ENCODE measurements at places on chromosomes 3 and 15. TPM values are rescaled to one million over a fixed set of nuclear protein-coding genes. Genes with fewer than 3 reads are reported as not detected.

DNA sequence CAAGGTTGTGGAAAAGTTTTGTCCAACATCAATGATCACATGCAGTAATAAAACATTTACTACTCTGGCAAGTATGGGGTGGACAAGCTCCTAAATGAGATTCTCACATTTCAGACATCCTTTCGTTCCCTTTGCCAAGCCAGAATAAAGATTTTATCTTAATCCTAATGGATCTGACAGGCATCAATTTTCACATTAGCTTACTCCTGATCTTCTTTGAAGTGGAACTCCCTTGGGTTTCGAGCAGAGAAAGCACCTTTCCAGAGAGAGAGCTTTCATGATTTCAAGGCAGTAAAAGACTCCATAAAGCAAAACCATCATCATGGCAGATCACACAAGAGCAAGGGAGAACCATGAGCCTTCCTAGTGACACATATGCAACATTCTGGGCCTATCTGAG is 27.3 kb upstream of the EID1 start:
- DNase-seq, result no peak
- no peak overlapping the region for H3K4me3 ChIP-seq
- no peaks in the 10 kb centered on the region for H3K27me3 ChIP-seq

- no peak overlapping the region for H3K27ac ChIP-seq
- no peaks in the 10 kb centered on the region for H3K27me3 ChIP-seq
- no peak overlapping the region for H3K4me3 ChIP-seq
- no peaks in the 10 kb centered on the region for H3K36me3 ChIP-seq
- DNase-seq, result peak; percentile 22
- peaks cover 35% of the 10 kb centered on the region for H3K4me1 ChIP-seq
Measured at GRCh38 chr15:63968700-63969099, 77.6 kb downstream of the DAPK2 start.

- H3K4me1 ChIP-seq, result no peaks in the 10 kb centered on the region
- H3K27me3 ChIP-seq, result no peaks in the 10 kb centered on the region
- H3K36me3 ChIP-seq, result no peaks in the 10 kb centered on the region
- H3K4me3 ChIP-seq, result no peak overlapping the region
- DNase-seq, result no peak
Measured at GRCh38 chr3:124519591-124520194, 210.6 kb upstream of the UMPS start.

DUOX1 gene
- 0.28 TPM for total RNA-seq

DNA sequence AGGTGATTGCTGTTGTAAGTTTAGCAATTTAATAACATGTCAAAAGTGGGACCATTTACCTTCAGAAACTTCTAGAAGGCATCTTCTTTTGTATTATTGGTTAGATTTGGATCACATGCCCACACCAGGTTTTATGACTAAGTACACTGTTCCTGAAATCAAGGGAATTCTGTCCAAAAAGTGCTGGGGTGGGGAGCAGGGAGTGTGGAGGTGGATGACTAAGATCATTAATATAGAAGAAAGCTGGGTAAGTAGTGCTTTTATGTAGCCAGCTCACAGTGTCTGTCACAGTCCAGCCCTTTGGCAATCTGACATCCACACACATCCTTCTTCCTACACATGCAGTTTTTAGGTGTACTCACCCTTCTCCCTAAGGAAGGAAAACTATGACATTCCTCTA is 120.0 kb downstream of the TMCO5A start:
- no peak for DNase-seq
- no peak overlapping the region for H3K4me3 ChIP-seq
- no peak overlapping the region for H3K27ac ChIP-seq
- peaks cover 12% of the 10 kb centered on the region for H3K4me1 ChIP-seq
- H3K27me3 ChIP-seq, result no peaks in the 10 kb centered on the region

GRCh38 chr15:75775296-75776064 is 62.8 kb upstream of the CSPG4 start:
- no peaks in the 10 kb centered on the region for H3K4me1 ChIP-seq
- H3K4me3 ChIP-seq, result no peak overlapping the region
- peak; percentile 54 for DNase-seq
- no peaks in the 10 kb centered on the region for H3K27me3 ChIP-seq
- H3K36me3 ChIP-seq, result no peaks in the 10 kb centered on the region
- H3K27ac ChIP-seq, result no peak overlapping the region

GUCA1C gene
- not detected for total RNA-seq

GRCh38 chr3:161559177-161559998 is 62.8 kb downstream of the OTOL1 start:
- no peaks in the 10 kb centered on the region for H3K36me3 ChIP-seq
- H3K27ac ChIP-seq, result no peak overlapping the region
- peaks cover 12% of the 10 kb centered on the region for H3K27me3 ChIP-seq
- no peaks in the 10 kb centered on the region for H3K4me1 ChIP-seq
- DNase-seq, result no peak

SAMMSON gene
- total RNA-seq, result 1.0 TPM

DNA sequence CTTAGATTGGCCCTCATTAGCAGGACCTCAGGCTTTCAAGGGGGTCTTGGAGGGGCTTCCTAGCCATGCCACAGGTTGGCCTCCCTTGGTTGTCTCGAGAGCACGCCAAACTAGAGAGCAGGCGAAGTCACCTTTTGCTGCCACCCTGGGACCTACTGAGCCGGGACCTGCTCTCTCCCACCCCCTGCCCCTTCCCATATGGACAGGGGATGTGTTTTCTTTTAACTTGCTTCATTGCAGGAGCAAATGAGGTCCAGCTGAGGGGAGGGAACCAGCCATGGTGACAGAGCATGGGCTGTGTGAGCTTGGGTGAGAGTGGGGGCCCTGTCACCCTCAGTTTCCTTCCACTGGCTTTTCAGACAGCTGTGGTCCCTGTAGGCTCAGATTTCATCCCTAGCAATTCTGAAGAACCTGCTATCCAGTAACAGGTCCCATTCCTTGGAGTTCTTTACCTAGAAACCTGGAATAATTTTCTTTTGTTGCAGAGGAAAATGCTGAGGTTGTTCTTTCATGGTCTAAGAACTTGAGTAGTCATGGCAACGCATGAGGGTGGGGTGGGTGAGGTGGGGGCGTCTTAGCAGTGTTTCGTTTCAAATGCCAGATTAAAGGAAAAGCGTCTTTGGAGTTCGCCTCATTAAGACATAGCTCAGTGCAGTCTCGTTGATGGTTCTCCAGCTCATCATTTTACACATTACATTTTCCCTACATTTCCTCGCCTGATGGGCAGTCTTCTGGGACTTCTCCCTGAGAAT is 20.1 kb upstream of the MAGEF1 start:
- peaks cover 7% of the 10 kb centered on the region for H3K27me3 ChIP-seq
- no peaks in the 10 kb centered on the region for H3K36me3 ChIP-seq
- no peaks in the 10 kb centered on the region for H3K4me1 ChIP-seq
- no peak overlapping the region for H3K27ac ChIP-seq
- peak; percentile 54 for DNase-seq
- H3K4me3 ChIP-seq, result no peak overlapping the region

ZXDC gene
- total RNA-seq, result 51.3 TPM

POLQ gene
- 2.1 TPM for total RNA-seq

GRCh38 chr15:65077981-65078352 is 1.4 kb downstream of the KBTBD13 start:
- no peaks in the 10 kb centered on the region for H3K36me3 ChIP-seq
- peaks cover 51% of the 10 kb centered on the region for H3K27me3 ChIP-seq
- H3K4me3 ChIP-seq, result no peak overlapping the region
- H3K4me1 ChIP-seq, result peaks cover 10% of the 10 kb centered on the region
- DNase-seq, result peak; percentile 82

AMOTL2 gene
- 74.0 TPM for total RNA-seq

CPNE9 gene
- not detected for total RNA-seq

DNA sequence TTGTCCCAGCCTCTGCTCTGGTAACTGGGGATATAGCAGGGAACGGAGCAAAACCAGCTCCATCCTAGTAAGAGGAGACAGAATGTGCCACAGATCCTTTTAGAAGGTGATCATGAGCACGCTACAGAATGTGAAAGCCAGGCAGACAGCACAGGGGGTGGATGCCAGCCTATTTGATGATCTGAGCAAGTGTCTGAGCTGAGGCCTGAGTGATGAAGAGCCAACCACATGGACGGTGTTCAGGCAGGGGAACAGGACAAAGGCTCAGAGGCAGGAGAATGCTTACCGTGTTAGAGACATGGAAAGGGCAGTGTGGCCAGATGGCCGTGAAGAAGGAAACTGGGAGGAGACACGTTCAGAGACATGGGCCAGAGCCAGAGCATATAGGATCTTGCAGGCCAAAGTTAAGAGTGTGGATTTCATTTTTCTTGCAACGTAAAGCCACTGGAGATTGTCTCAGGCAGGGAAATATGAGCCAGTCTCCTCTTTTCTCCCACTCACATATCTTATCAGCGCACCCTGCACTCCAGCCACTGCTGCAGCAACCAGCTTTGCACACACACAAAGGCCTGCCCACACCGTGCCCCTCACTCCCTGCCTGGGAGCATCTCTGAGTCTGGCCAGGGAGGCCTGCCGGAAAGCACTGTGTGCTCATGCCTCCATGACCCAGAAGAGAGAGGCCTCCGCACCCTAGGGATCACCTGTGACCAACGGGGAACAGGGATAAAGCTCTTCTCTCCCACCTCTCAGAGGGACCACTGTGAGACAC is 20.1 kb downstream of the RAB43 start:
- H3K4me1 ChIP-seq, result peaks cover 4% of the 10 kb centered on the region
- H3K4me3 ChIP-seq, result no peak overlapping the region
- H3K27me3 ChIP-seq, result no peaks in the 10 kb centered on the region
- H3K36me3 ChIP-seq, result peaks cover 11% of the 10 kb centered on the region
- DNase-seq, result no peak

GRCh38 chr15:70715840-70716485 is 47.4 kb downstream of the UACA start:
- H3K27me3 ChIP-seq, result no peaks in the 10 kb centered on the region
- H3K27ac ChIP-seq, result no peak overlapping the region
- no peak for DNase-seq

ASTE1 gene
- total RNA-seq, result 7.5 TPM

GRCh38 chr3:69776920-69777581 is 37.8 kb downstream of the MITF start:
- H3K36me3 ChIP-seq, result no peaks in the 10 kb centered on the region
- no peaks in the 10 kb centered on the region for H3K27me3 ChIP-seq
- H3K4me1 ChIP-seq, result no peaks in the 10 kb centered on the region

DNA sequence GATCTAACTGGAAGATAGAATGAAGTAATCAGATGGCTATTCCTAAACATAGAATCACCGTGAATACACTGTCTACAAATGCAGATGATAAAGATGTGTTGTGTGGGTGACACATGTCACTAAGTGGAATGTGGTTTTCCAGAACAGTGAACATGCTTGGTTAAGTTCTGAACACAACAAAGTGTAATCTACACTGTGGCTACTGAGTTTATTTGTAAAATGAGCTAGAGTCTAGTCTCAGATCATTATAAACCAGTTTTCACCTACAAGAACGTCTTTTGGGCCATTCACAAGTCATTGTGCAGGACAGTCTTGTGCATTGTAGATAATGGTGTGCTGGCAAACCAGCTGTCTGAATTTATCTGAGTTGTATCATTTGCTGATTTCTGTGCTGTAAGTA is 35.3 kb downstream of the OXNAD1 start:
- no peak for DNase-seq
- H3K27ac ChIP-seq, result peak overlapping the region; percentile 76
- H3K36me3 ChIP-seq, result peaks cover 10% of the 10 kb centered on the region
- H3K27me3 ChIP-seq, result no peaks in the 10 kb centered on the region
- H3K4me1 ChIP-seq, result peaks cover 64% of the 10 kb centered on the region

THPO gene
- total RNA-seq, result 0.36 TPM

ANKUB1 gene
- total RNA-seq, result not detected

- no peaks in the 10 kb centered on the region for H3K4me1 ChIP-seq
- H3K36me3 ChIP-seq, result no peaks in the 10 kb centered on the region
- H3K27ac ChIP-seq, result no peak overlapping the region
- no peaks in the 10 kb centered on the region for H3K27me3 ChIP-seq
Measured at GRCh38 chr15:47294765-47295259, 422.5 kb upstream of the SEMA6D start.

DNA sequence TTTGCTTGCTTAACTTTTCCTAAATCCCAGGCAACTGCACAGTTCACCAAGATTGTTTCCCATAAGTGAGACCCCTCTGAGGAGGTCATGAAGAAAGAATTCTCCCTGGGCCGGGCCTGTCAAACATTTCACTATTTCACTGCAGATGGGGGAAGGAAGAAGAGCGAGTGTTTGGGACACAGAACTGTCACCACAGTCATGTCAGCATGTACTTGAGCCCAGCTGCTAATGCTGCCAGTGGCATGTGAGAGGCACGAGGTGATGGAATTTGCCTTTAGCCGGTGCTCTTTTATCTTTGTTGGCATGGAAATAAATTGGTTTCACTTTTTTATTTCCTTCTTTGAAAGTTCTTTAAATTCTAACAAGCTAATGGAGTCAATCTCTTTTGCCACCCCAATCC is 277.9 kb upstream of the GADL1 start:
- DNase-seq, result no peak
- H3K36me3 ChIP-seq, result no peaks in the 10 kb centered on the region
- H3K27me3 ChIP-seq, result no peaks in the 10 kb centered on the region
- H3K4me3 ChIP-seq, result no peak overlapping the region

DNA sequence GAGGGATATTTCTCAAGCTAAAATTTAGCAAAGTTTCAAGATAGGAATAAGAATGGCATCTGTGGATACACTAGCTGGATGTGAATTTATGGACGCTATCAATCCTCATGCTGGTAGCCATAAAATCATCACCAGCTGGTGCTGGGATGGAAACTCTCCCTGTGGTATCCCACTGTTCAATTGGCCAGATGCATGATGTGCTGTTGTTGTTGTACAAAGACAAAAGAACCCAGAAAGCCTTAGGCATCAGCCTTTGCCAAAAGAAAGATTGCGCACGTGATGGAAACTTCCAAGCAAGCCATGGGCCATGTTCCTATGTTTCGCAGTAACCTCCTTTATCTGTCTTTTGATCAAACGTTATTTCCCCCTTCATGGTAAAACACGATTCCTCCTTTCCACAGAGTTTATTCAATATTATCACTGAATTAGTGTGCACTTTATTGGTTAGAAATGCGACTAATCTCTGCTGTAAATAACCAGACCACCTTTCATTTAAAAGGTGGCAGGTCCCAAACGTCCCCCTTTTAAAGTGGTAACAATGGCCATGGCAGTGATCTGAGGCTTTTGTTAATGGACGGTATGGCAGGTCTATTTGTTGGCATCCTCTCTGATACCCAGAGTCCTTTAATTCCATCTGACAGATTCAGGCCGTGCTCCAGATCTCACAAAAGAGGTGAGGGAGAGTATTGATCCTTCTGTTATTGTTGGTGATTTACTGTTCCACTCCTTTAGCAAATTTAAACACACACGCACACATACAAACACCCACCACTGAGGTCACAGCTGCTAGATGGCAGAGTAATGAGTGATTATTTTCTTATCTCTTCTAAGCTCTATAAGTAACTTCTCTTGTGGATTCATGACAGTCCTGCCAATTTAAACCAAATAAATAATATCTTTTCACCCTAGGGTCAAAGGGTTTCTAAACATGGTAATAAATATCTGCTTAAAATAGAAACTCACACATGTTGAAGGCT is 291.2 kb upstream of the KCNMB2 start:
- H3K4me3 ChIP-seq, result no peak overlapping the region
- DNase-seq, result no peak
- H3K27ac ChIP-seq, result no peak overlapping the region

- no peak overlapping the region for H3K4me3 ChIP-seq
- H3K27me3 ChIP-seq, result no peaks in the 10 kb centered on the region
- H3K36me3 ChIP-seq, result peaks cover 47% of the 10 kb centered on the region
- no peak for DNase-seq
Measured at GRCh38 chr3:4726549-4726948, 233.4 kb downstream of the ITPR1 start.

LNP1 gene
- 2.6 TPM for total RNA-seq

TMEM87A gene
- 39.2 TPM for total RNA-seq

Data from spleen (tissue), 13 donors.